Activated CD8-positive, alpha-beta memory T cell treated with anti-CD3 and anti-CD28 coated beads, Interleukin-2, amount 10 ng/mL, durations not matched to agents 7 days and 5 days (primary cell): ENCODE measurements at places on chromosomes 12 and 14. TPM values are rescaled to one million over a fixed set of nuclear protein-coding genes. Genes with fewer than 3 reads are reported as not detected.

GRCh38 chr14:102930753-102931579 lies 8.5 kb downstream of the AMN start:
- no peak overlapping the region for H3K4me3 ChIP-seq
- H3K4me1 ChIP-seq: peaks cover 6% of the 10 kb centered on the region
- DNase-seq: no peak
- peaks cover 39% of the 10 kb centered on the region for H3K27me3 ChIP-seq
- no peaks in the 10 kb centered on the region for H3K36me3 ChIP-seq
- no peak overlapping the region for H3K27ac ChIP-seq

DNA sequence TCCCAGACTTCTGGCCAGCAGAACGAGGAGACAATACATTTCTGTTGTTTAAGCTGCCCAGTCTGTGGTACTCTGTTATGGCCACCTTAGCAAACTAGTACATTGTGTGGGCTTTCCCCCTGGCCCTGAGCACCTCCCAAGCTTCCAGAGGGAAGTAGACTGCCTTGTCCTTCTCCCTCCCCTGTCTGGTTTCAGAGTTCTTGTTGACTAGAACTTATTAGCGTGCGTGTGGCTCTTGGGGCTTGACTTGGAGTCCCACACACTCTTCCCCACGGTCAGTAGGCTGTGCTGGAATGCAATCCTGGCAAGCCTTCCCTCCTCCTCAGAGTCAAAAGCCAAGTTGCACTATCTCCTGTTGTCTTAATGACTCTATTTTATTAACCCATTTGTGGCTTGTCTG lies 27.7 kb downstream of the FBLN5 start:
- peaks cover 9% of the 10 kb centered on the region for H3K27me3 ChIP-seq
- H3K4me1 ChIP-seq: no peaks in the 10 kb centered on the region
- H3K27ac ChIP-seq: no peak overlapping the region

The PLEKHH1 gene
- total RNA-seq: 0.19 TPM

- no peak overlapping the region for H3K4me3 ChIP-seq
- peaks cover 5% of the 10 kb centered on the region for H3K4me1 ChIP-seq
- no peaks in the 10 kb centered on the region for H3K36me3 ChIP-seq
- H3K27me3 ChIP-seq: peaks cover 40% of the 10 kb centered on the region
Observed at GRCh38 chr12:109709401-109709991, 4.1 kb upstream of the FAM222A start.

The ANO2 gene
- not detected for total RNA-seq

- no peaks in the 10 kb centered on the region for H3K27me3 ChIP-seq
- H3K27ac ChIP-seq: no peak overlapping the region
- no peak for DNase-seq
Observed at GRCh38 chr12:124497039-124497438, 70.4 kb downstream of the NCOR2 start.

- peaks cover 22% of the 10 kb centered on the region for H3K36me3 ChIP-seq
- H3K27ac ChIP-seq: peak overlapping the region; percentile 73
- H3K4me3 ChIP-seq: peak overlapping the region; percentile 62
- no peaks in the 10 kb centered on the region for H3K27me3 ChIP-seq
- peak; percentile 69 for DNase-seq
- peaks cover 18% of the 10 kb centered on the region for H3K4me1 ChIP-seq
Observed at GRCh38 chr12:109110988-109111495, 5.3 kb upstream of the ACACB start.

DNA sequence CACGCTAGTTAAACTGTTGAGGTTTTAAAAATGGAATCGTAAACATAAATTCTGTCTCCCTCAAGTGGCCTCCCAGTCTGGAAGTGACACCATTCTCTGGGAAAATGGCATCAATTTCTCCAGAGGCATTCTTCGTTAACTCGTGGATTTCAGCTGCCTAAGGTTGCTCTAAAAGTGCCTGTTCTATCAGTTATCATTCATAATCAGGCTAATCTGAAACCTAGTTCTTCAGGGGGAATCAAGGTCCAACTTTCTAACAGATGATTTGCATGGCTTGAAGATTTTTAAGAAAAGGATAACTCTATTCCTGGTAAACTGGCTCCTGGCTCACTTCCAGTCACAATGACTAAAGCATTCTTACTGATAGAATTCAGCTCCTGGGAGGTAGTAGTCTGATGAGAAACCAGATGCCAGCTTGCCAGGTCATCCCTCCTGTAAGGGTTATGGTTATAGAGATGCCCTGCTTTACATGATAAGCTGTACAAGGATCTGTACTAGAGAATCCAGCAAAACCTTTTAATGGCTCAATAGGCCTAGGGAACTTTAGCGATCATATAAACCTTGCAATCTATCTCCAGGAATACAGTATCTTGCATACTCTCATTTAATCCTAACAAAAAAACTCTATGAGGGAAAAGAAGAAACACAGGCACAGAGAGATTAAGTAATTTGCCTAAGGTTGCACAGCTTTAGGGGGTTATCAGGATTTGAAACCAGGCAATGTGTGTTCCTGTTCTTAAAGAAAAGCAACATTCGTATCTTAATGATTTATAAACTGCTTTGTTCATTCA lies 1.5 kb downstream of the L3HYPDH start:
- H3K27ac ChIP-seq: peak overlapping the region; percentile 94
- no peaks in the 10 kb centered on the region for H3K27me3 ChIP-seq
- H3K4me3 ChIP-seq: peak overlapping the region; percentile 97
- peaks cover 14% of the 10 kb centered on the region for H3K36me3 ChIP-seq
- DNase-seq: no peak

The RERG gene
- not detected for total RNA-seq

DNA sequence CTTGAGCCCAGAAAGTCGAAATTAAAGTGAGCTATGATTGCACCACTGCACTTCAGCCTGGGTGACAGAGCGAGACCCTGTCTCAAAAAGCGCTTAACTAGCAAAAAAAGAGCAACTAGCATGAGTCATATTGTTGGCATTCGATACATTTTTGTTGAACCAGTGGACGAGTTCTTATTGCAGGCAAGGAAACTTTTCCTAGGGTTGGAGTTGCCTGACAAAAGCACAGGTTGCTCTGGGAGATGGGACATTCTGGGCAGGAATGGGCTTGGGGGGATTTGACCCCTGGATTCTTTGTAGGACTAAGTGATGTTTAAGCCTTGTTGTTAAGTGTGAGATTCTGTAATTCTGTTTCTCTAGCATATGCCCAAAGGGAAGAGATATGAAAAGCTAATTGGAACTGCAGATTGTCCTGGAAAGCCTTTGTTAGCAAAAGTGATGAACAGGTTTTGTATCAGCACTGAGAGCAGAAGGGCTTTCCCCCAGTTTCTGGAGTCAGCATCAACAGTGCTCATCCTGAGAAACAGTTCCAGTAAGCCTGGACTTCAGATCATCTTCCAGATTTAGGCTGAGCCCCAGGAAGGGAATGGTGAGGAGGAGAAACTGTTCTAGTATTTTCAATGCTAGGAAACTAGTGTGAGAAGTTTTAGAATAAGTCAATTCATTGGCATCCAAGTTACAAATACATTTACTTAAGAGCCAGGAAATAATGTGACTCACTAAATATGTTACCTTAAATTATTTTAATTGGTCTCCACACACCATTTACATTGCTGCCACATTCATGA lies 123.1 kb downstream of the SRGAP1 start:
- H3K27ac ChIP-seq: no peak overlapping the region
- peaks cover 7% of the 10 kb centered on the region for H3K27me3 ChIP-seq

DNA sequence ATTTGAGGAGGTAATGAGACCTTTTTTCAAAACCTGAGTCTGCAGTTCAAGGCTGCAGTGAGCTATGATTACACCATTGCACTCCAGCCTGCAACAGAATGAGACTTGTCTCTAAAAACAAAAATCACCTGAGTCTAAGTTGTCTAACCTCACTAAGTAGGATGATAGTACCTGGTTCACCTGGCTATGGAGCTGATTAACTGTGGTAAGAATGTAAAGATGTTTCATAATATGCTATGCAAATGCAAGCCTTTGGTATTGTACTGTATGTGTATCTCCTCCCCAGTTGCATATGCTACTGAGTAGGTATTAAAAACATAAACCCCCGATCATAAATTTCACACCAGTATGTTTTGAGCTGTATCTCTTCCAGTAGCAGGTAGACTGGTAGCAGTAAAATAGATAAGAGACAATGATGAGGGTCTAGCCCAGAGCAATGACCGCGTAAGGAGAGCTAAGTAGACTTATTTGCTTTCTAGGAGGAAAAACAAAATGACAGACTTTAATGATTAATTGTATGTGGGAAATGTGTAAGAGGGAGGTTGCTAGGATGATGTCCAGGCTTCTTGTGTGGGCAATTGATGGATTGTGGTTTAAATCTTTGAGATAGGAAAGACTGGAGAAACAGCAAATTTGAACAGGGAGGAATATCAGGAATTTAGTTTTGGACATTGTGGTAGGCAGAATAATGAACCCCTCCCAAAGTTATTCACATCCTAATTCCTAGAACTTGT lies 41.6 kb upstream of the EGLN3 start:
- H3K27me3 ChIP-seq: peaks cover 2% of the 10 kb centered on the region
- H3K27ac ChIP-seq: no peak overlapping the region
- H3K4me1 ChIP-seq: peaks cover 7% of the 10 kb centered on the region
- no peak overlapping the region for H3K4me3 ChIP-seq
- no peak for DNase-seq

- H3K27me3 ChIP-seq: no peaks in the 10 kb centered on the region
- H3K27ac ChIP-seq: no peak overlapping the region
- H3K4me3 ChIP-seq: no peak overlapping the region
- no peaks in the 10 kb centered on the region for H3K36me3 ChIP-seq
- no peak for DNase-seq
Observed at GRCh38 chr12:25263594-25263993, 12.9 kb upstream of the KRAS start.

The CLEC9A gene
- not detected for total RNA-seq

DNA sequence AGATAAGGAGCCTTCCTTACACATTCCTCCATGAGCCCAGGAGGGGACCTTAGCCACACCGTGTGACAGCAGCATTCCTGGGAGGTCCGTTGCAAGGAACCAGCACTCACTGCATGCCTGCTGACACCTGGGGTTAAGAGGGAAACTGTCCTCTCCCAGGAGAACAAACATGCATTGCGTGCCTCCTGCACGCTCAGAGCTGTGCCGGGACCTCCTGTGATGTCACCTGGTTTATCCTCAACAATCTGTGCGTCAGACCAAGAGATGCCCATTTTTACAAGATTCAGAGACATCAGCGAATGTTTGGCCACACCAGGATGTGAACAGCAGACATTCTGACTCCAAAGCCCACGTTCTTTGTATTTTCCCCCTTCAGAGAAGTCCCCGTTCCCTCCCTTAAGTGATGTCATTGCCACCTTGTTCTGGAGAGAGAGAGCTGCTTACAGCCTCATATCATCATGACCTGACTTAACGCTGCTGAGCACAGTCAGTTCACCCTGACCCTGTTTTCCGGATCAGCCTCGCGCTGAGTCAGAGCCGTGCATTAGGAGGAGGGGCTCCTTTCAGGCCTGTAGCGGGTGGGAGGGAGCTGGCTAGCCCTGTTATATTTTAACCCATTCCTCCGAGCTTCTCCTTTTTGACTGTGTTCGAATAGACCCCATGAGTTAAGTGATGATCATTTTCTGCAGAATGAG lies 36.2 kb downstream of the TMEM120B start:
- peaks cover 5% of the 10 kb centered on the region for H3K36me3 ChIP-seq
- no peak overlapping the region for H3K27ac ChIP-seq
- H3K27me3 ChIP-seq: no peaks in the 10 kb centered on the region
- no peak overlapping the region for H3K4me3 ChIP-seq
- no peaks in the 10 kb centered on the region for H3K4me1 ChIP-seq

- no peaks in the 10 kb centered on the region for H3K4me1 ChIP-seq
- no peak overlapping the region for H3K27ac ChIP-seq
- peaks cover 38% of the 10 kb centered on the region for H3K36me3 ChIP-seq
- no peak for DNase-seq
- no peak overlapping the region for H3K4me3 ChIP-seq
- H3K27me3 ChIP-seq: no peaks in the 10 kb centered on the region
Observed at GRCh38 chr12:92861381-92861780, 67.7 kb downstream of the EEA1 start.

DNA sequence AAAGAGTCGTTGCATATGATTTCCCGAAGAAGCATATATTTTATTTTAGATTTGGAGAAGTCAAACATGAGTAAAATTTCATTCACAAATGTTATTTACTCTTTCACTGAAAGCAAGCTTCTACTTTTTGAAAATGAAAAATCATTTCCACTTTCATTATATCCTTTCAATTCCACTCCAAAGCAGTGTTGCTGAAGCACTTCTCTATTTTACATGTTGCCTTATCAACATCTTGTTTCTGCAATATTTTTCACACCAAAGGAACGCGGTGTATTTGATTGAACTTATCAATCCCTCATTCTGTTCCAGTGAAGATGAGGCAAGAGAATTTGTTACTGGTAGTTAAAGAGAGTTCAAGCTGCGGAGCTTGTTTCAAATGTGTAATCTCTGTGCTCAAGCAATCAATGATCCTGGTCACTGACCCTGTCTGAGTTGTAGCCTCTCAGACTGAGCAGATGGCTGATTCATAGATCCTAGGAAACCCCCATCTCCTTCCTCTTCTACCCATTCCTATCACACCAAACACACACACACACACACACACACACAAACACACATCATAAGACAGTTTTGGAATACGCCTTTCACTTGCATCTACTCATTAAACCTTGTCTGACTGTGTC lies 236.2 kb upstream of the FLRT2 start:
- no peak overlapping the region for H3K27ac ChIP-seq
- no peaks in the 10 kb centered on the region for H3K4me1 ChIP-seq
- H3K27me3 ChIP-seq: no peaks in the 10 kb centered on the region

The SLC25A47 gene
- not detected for total RNA-seq

- no peak overlapping the region for H3K27ac ChIP-seq
- peaks cover 2% of the 10 kb centered on the region for H3K36me3 ChIP-seq
- peak; percentile 38 for DNase-seq
- no peak overlapping the region for H3K4me3 ChIP-seq
- peaks cover 17% of the 10 kb centered on the region for H3K4me1 ChIP-seq
Observed at GRCh38 chr12:1913377-1914113, 4.9 kb downstream of the CACNA2D4 start.

DNA sequence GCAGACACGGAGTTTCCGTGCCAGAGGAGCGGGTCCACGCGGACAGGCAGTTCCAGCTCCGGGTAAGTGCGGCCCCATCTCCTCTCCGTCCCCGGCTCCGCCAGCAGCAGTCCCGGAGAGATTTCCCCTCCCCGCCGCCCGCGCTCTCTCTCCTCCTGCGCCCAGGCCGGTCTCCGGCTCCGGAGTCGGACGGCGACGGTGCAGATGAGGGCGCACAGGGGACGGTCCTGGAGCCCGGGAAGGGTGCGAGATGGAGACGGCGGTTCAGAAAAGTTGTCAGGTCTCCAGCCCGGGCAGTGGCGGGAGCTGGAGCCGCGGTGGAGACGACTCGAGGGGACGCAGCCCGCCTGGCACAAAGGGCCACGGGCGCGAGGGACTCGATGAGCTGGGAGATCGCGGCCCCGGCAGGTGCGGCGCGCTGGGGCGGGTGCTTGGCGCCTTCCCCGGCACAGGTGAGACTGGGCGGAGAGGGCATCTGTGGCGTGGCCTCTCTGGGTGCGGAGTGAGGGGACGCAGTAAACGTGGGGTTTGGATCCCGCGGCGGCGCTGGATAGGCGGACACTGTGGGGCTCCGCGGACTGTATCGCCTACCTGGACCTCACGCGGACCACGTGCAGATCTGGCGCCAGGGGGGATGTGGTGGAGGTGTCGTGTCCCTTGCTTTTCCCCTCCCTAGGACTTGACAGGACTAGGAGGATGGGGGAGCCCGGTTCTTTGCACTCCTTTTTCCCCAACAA lies 1540.3 kb upstream of the TMEM132C start:
- no peak for DNase-seq
- H3K36me3 ChIP-seq: peaks cover 4% of the 10 kb centered on the region
- H3K4me1 ChIP-seq: peaks cover 2% of the 10 kb centered on the region
- H3K27ac ChIP-seq: no peak overlapping the region
- H3K27me3 ChIP-seq: peaks cover 34% of the 10 kb centered on the region

- peaks cover 13% of the 10 kb centered on the region for H3K27me3 ChIP-seq
- H3K36me3 ChIP-seq: no peaks in the 10 kb centered on the region
- no peak overlapping the region for H3K27ac ChIP-seq
- no peaks in the 10 kb centered on the region for H3K4me1 ChIP-seq
Observed at GRCh38 chr14:36394593-36394992, 74.2 kb upstream of the MBIP start.
